Umbilical cord (tissue), 2 donors: ENCODE measurements at places on chromosomes 6 and 20. TPM values are rescaled to one million over a fixed set of nuclear protein-coding genes. Genes with fewer than 3 reads are reported as not detected.
A peak's percentile ranks its signal among the peaks of the same experiment; 100 is the strongest.

DNA sequence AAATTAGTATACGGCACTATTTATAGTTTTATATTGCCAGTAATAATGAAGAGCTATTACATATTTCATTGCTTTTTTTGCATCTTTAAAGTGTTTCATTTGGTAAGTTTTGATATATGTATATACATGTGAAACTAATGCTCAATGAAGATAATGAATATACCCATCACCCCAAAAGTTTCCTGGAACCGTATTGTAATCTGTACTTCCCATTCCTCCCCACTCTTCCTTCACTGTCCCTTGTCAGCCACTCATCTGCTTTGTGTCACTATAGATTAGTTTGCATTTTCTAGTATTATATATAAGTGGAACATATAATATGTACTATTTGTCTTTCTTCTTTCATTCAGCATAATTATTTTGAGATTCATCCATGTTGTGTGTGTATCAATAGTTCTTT is 10.3 kb upstream of the TBC1D32 start:
- DNase-seq: no peak

GRCh38 chr6:90214461-90214860 is 82.2 kb downstream of the BACH2 start:
- DNase-seq: no peak

DNA sequence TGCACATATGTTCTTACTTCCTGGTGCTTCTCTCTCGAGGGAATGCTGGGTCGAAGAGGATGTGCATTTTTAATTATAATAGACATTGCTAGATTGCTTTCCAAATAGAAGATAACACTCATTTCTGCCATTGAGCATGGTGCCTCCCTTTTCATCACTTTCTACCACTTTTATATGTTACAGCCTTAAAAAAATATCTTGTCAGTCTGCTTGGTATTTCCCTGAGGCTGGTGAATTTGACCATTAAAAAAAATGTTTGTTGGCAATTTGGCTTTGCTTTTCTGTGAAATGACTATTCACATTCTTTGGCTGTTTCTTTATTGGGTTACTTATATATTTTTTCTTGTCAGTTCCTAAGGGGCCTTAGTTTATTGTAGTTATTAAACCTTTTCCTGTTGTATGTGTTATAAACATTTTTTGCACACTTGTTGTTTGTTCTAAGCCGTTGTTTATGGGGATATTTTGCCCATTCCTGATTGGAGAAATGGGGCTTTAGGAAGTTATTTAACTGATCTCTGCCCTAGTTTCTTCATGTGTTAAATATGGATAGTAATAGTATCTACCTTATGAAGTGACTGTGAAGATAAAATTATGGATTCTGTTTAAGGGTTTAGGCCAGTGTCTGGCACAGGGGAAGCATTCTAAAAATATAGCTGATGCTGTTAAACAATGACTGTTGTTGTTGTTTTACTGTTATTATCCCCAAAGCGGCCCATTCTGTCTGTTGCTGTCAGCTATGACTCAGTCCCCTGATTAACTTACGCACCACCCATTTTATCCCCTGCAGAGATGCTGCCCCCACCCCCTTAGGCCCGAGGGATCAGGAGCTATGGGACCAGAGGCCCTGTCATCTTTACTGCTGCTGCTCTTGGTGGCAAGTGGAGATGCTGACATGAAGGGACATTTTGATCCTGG is 3.8 kb downstream of the DDR1 start:
- DNase-seq: no peak

GRCh38 chr6:17280138-17280537 is 1.0 kb upstream of the RBM24 start:
- DNase-seq: no peak

DNA sequence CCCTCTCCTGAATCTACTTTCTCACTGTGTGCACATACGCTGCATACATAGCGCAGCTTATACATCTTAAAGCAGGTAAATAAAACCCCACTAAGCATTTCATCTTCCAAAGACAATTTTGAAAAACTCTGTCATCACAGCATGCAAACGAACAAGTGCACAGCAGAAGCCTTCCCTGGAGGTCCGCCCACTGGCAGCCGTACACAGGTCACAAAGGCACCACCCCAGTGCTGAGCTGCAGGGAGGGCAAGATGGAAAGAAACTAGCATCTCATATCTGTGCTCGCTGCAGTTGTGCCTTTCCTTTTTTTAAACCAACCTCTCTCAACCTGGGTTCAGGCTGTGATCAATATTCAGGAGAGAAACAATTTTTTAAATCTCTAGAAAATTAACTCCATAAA is 73.3 kb downstream of the HUS1B start:
- DNase-seq: no peak

DNA sequence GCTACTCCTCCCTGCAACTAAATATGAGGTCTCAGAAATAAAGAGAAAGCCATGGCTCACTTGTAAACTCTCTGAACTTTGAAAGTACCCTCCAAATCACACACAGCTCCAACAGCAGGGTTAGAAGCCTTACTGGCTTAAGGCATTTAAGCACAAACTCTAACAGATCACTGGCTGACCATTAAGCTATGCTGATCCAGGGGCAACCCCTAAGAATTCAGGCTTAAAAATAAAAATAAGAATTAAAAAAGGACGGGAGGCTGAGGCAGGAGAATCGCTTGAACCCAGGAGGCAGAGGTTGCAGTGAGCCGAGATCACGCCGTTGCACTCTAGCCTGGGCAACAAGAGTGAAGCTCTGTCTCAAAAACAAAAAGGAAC is 21.8 kb downstream of the HLA-E start:
- no peak for DNase-seq

DNA sequence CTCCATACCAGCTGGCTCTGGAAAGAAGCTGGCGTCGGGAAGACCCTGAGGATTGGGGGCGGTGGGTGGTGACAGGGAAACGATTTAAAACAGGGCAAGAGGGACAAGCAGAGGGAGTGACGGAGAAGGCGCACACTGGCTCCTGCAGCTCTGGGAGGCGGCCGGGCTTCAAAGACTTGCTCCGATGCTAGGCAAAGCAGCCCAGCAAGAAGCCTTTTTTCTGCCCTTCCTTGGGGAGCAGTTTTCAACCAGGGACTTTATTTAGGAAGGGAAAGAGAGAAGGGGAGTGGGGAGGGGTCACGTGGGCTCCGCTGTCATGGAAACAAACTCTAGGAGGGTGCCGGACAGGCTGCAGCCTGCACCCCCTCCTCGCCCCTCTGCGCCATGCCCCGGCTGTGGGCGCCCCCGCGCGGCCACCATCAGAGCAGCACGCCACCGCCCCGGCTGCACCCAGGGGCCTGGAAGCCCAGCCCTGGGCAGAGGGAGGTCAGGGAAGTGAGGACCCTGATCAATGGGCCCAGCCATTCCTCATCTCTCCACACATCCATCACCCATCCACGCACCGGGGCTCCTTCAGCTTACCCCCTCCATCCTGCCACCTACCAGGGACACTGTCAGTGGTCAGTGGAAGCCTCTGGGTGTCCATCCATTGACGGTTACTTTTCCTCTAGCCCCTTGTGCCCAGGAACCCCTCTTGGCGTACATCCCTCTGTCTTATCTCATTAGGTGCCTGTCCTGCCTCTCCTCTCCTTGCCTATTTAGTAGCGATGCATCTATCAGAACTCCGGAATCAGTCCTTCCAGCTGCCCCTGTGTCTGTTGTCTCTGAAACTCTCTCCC is 66.6 kb upstream of the CCDC167 start:
- DNase-seq: peak; percentile 41

- DNase-seq: peak; percentile 59
These were observed 41.0 kb downstream of the SLC9A8 start for GRCh38 chr20:49853640-49854039.

DNA sequence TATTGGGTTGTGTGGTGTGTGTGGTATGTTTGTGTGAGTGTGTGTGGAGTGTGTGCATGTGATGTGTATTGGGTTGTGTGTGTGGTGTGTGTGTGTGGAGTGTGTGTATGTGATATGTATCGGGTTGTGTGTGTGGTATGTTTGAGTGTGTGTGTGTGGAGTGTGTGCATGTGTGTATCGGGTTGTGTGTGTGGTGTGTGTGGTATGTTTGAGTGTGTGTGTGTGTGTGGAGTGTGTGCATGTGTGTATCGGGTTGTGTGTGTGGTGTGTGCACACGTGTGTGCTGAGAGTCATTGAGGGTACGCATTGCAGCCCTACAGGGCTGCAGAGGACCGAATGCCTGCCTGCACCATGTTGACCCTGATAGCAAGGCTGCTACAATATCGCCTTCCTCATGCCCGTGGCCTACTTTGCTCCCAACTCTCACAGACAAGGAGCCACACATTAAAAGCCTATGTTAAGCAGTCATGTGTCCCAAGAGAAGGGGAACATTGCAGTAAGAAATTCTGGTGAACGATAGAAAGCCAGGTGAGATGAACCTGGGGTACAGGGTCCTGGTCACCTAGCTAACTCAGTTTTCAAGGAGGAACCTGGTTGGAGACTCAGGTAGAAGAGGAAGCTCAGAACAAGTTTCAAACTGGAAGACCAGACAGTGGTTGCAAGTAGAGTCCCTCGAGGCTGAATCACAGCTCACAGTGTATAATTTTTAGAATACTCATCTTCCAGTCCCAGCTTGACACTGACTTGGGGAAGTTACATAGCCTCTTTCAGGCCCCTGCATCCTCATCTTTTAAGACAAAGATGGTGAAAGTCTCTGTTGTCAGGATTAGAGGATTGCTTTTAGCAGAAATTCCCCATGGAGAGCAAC is 45.7 kb upstream of the TMEM170B start:
- DNase-seq: no peak

GRCh38 chr6:49457771-49458170 is 5.3 kb downstream of the MMUT start:
- DNase-seq: no peak

GRCh38 chr6:134564705-134565104 is 246.8 kb upstream of the SGK1 start:
- no peak for DNase-seq

GRCh38 chr6:64580346-64580745 is 944.7 kb downstream of the PHF3 start:
- DNase-seq: no peak

- no peak for DNase-seq
These were observed 226.6 kb downstream of the COL12A1 start for GRCh38 chr6:74979065-74979766.

- no peak for DNase-seq
These were observed 101.7 kb downstream of the OPRM1 start for GRCh38 chr6:154140743-154141142.

DNA sequence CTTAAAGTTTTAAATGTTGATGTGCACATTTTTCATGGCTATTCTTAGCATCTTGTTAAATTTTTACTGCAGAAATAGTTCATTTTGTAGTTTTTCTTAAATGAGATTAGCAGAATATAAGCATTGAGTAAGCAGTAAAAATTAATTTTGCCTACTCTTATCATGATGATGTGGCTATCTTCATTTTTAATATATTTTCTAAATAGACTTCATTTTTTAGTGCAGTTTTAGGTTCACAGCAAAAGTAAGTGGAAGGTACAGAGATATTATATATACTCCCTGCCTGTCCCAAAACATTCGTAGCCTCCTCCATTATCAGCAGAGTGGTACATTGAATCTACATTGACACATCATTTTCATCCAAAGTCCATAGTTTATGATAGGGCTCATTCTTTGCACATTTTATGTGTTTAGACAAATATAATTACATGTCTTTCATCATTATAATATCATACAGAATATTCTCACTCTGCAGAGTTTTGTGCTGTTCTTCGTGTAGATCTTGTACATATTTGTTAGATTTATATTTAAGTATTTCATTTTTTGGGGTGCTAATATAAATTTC is 13.7 kb downstream of the STXBP5 start:
- no peak for DNase-seq

DNA sequence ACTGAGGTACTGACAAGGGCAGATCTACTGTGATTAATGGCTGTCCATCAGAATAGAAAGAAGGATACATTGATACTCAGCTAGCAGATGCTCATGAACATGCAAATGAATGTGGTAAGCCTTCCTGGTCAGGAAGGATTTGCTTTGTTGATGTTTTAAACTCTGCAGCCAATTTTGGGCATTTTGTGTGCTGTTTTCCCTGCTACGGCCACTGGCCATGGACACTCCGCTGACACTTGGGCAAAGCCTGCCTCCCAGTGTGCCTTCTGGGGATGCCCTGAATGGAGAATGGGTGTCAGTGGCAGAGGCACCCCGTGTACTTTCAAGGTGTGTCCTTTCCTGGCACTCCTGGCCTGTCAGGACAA is 113.1 kb downstream of the SOBP start:
- DNase-seq: no peak

DNA sequence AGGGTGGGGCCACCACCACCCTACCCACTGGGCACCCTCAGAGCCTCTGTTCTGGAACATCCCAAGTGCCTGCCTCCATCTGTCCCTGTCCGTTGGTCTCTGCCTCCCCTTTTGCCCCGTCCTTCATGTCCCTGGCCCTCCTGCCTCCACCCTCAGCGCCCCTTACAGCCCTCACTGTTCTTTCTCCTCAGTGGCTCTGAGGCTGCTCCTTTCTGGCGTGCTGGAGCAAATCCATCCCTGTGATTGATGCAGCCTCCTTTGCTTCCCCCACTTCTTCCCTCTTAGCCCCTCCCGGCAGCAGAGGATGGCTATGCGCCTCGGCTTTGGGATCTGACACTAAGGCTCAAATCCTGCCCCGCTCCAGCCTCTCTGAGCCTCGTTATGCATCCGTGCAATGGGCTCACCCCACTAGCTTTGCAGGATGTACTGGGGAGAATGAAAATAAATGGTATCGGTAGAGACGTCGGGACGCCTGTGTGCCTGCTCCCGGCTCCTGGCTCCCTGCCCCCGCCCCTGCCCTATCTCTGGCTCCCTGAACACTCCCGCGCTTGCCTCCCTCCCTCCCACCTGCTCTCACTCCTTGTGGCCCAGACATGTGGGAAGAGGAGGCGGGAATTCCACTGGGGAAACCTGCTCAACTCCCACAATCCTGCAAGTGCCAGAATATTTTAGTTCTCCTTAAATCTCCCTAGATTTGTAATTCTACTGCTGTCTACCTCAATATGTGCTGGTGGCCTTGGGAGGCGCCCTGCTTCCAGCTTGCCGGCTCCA is 13.1 kb downstream of the VSTM2L start:
- no peak for DNase-seq

GRCh38 chr6:48139818-48140614 is 29.0 kb upstream of the PTCHD4 start:
- no peak for DNase-seq

DNA sequence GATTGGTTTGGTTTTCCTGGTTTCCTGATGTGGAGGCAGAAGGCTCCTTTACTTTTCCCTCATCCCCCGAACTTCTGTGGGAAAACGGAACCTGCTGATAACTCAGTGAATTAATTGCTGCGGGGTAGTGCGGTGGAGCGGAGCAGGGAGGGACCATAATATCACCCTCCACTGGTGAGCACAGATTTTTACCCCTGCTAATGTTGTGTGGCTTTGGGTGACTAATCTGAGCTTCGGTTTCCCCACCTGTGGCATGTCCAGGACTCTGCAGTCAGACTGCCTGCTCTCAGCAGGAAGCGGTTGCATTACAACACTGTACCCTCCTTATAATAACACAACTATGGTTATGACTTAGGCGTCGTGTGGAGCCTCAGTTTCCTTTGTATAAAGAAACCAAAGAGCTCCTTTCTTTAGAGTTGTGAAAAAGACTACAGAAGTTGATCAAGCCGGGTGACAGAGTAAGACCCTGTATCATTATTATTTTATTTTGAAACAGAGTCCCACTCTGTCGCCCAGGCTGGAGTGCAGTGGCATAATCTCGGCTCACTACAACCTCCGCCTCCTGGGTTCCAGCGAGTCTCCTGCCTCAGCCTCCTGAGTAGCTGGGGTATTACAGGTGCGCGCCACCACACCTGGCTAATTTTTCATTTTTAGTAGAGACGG is 2.2 kb upstream of the ID1 start:
- no peak for DNase-seq

GRCh38 chr20:19504251-19504650 is 253.8 kb upstream of the RIN2 start:
- DNase-seq: no peak

NELFCD gene
- 28.2 TPM for total RNA-seq

FOXP4 gene
- total RNA-seq: 0.72 TPM

TREM1 gene
- 1.7 TPM for total RNA-seq

CABLES2 gene
- 0.96 TPM for total RNA-seq

WFDC10B gene
- total RNA-seq: not detected
